ENCODE measurements at places on chromosomes 11 and 22. TPM values are rescaled to one million over a fixed set of nuclear protein-coding genes. Genes with fewer than 3 reads are reported as not detected.

DNA sequence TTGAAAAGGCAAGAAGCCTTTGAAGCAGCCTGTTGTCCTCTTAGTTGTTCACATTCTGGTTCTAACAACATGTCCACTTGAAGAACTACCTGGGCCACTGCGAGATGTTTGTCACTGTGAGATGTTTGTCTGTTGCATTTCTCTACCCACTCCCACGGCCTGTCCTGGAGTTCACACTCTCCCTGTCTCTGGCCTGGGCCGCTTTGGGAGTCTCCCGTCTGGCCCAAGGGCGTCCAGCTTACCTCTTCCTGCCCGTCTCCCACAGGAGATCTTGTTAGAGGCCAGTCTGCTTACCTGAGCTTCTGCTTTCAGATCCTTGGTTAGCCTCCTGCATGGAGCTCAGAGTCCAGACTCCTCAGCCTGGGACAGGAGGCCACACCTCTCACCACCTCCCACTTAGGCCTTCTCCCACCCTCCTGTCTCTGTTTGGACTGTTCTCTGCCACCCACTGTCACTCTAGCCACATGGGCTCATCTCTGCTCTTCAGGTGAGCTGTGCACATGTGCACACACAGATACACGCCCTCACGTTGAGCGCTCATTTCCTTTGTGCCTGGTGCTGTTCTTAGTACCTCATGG is 66.0 kb downstream of the TBC1D22A start:
- no peak overlapping the region for H3K27ac ChIP-seq
- no peak for DNase-seq
- no peak overlapping the region for H3K4me3 ChIP-seq
- H3K27me3 ChIP-seq, result no peaks in the 10 kb centered on the region
- H3K36me3 ChIP-seq, result no peaks in the 10 kb centered on the region

DNA sequence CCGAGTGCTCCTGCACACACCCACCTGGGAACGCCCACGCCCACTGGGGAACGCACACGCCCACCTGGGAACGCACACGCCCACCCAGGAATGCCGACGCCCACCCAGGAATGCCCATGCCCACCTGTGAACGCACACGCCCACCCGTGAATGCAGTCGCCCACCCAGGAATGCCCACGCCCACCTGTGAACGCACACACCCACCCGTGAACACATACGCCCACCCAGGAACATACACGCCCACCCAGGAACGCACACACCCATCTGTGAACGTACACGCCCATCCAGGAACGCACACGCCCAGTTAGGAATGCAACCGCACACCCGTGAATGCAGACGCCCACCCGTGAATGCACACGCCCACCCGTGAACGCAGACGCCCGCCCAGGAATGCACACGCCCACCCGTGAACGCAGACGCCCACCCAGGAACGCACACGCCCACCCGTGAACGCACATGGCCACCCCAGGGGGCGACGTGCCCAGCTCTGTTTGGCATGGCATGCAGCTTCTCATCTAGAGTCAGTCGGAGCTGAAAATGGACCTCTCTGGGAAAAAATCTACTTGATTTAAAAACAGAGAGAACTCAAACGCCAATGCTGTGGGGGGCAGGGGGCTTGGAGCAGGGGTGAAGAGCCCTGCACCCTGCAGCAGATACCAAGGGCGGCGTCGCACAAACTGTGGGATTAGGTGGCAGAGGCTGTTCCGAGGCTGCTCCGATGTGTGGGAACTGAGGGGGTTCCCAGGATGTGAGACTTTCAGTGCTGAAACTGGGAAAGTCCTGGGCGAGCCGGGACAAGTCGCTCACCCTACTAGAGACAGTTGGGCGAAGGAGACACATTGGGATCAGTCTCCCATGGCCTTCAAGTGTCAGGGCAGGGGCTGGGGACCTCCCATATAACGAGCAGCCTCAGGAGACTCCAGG is 83.3 kb downstream of the MYEOV start:
- H3K4me1 ChIP-seq, result no peaks in the 10 kb centered on the region
- DNase-seq, result no peak
- no peak overlapping the region for H3K4me3 ChIP-seq
- H3K27ac ChIP-seq, result no peak overlapping the region
- no peaks in the 10 kb centered on the region for H3K27me3 ChIP-seq

GRCh38 chr11:122647736-122648275 is 7.7 kb upstream of the UBASH3B start:
- no peak overlapping the region for H3K27ac ChIP-seq
- no peaks in the 10 kb centered on the region for H3K36me3 ChIP-seq
- H3K27me3 ChIP-seq, result no peaks in the 10 kb centered on the region

GRCh38 chr22:45429981-45430775 is 16.7 kb downstream of the RIBC2 start:
- DNase-seq, result no peak
- H3K27ac ChIP-seq, result no peak overlapping the region
- H3K4me1 ChIP-seq, result peaks cover under 1% of the 10 kb centered on the region
- no peaks in the 10 kb centered on the region for H3K36me3 ChIP-seq
- H3K27me3 ChIP-seq, result no peaks in the 10 kb centered on the region

DNA sequence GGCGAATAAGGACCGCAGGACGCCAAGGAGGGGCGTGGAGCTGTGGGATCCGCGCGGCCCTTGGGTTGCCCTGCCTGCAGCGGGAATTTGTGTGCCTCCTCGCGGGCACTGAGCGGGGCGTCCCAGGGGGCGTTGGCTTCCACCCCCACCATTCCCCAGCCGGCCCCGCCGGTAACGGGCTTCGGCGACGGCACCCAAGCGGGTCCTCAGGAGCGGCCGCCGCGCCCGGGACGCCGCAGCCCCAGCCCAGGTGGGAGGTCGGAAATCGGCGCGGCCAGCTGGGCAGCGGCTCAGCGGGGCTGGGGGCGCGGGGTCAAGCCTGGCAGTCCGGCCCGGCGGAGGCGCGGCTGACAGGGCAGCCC is 320 bp downstream of the CLTCL1 start:
- H3K4me1 ChIP-seq, result no peaks in the 10 kb centered on the region
- H3K27me3 ChIP-seq, result no peaks in the 10 kb centered on the region
- DNase-seq, result no peak
- H3K27ac ChIP-seq, result no peak overlapping the region

DNA sequence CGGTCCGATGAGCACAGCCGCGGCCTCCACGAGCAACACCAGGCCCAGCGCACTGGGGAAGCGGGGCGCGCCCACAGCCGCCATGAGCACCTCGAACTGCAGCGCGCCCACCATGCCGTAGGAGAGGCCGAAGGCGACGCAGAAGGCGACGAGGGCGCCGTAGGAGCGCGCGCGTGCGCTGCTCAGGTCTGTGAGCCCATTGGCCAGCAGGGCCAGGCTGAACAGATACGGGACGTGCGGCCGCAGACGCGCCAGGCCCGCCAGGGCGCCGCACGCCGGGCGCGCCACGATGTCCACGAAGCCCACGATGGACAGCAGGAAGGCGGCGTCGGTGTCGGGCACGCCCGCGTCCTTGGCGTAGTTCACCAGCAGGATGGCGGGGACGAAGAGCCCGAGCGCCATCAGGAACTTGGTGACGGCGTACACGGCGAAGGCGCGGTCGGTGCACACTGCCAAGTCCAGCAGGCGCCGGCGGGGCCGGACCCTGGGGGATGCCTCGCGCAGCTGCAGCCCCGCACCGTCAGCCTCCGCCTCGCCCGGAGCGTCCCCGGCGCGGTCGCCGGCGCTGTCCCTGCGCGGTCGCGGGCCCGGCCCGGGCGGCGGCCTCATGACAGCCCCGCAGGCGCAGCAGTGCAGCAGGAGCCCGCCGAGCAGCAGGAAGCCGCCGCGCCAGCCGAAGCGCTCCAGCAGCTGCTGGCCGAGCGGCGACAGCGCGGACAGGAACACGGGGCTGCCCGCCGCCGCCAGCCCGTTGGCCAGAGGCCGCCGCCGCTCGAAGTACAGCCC is 2.9 kb downstream of the SLC16A8 start:
- peaks cover 28% of the 10 kb centered on the region for H3K4me1 ChIP-seq
- no peak for DNase-seq
- no peaks in the 10 kb centered on the region for H3K36me3 ChIP-seq
- peak overlapping the region; percentile 70 for H3K4me3 ChIP-seq
- H3K27ac ChIP-seq, result peak overlapping the region; percentile 26

DNA sequence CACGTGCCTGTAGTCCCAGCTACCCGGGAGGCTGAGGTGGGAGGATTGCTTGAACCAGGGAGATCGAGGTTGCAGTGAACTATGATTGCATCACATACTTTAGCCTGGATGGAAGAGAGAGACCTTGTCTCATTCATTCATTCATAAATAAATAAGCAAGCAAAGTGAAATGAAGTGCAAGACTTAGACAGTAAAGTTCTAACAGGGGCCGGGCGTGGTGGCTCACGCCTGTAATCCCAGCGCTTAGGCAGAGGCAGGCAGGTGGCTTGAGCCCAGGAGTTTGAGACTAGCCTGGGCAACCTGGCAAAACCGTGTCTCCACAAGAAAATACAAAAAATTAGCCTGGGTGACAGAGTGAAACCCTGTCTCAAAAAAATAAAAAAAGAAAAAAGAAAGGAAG is 1.6 kb upstream of the ZNF280A start:
- H3K27ac ChIP-seq, result no peak overlapping the region
- no peak overlapping the region for H3K4me3 ChIP-seq
- no peaks in the 10 kb centered on the region for H3K27me3 ChIP-seq
- H3K4me1 ChIP-seq, result no peaks in the 10 kb centered on the region
- no peak for DNase-seq

DNA sequence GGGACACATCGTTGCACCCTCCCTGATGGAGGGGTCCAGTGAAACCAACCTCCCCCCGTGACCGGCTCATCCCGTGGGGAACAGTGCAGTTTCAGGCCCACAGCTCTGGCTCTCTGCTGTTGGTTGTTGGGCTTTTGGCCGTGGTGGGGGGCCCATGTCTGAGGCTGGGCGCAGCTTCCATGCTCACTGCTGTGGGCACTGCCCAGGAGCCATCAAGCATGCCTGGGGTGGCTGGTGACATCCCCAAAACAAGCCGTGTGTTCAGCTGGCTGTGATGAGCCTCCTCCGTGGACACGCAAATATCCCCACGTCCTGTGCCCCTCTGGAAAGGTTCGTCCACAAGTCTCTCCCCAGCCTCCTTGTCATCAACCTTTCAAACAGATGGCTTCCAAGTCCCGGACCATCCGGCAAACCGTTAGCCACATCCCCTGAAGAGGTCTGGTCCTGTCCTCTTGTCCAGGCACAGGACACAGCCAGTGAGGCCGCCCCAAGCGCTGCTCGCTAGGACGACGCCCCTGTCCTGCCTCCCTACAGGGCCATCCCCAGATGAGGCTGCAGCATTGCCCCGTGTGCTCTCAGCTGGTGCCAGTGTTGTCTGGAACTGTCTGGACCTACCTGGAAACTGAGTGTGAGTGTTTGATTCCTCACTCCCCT is 29.4 kb upstream of the BRSK2 start:
- H3K27ac ChIP-seq, result no peak overlapping the region
- no peak overlapping the region for H3K4me3 ChIP-seq
- no peaks in the 10 kb centered on the region for H3K4me1 ChIP-seq

GRCh38 chr11:110148775-110149744 is 55.9 kb downstream of the ZC3H12C start:
- H3K4me3 ChIP-seq, result no peak overlapping the region
- H3K36me3 ChIP-seq, result no peaks in the 10 kb centered on the region
- H3K4me1 ChIP-seq, result peaks cover 18% of the 10 kb centered on the region

LIF gene
- total RNA-seq, result 11.3 TPM

GLYAT gene
- not detected for total RNA-seq

OR2D2 gene
- total RNA-seq, result not detected

All from thoracic aorta (tissue), 2 donors.